ENCODE measurements at places on chromosomes 12 and 14.

GRCh38 chr12:114408886-114409851 is 3.2 kb upstream of the TBX5 start:
- no peak for DNase-seq

DNA sequence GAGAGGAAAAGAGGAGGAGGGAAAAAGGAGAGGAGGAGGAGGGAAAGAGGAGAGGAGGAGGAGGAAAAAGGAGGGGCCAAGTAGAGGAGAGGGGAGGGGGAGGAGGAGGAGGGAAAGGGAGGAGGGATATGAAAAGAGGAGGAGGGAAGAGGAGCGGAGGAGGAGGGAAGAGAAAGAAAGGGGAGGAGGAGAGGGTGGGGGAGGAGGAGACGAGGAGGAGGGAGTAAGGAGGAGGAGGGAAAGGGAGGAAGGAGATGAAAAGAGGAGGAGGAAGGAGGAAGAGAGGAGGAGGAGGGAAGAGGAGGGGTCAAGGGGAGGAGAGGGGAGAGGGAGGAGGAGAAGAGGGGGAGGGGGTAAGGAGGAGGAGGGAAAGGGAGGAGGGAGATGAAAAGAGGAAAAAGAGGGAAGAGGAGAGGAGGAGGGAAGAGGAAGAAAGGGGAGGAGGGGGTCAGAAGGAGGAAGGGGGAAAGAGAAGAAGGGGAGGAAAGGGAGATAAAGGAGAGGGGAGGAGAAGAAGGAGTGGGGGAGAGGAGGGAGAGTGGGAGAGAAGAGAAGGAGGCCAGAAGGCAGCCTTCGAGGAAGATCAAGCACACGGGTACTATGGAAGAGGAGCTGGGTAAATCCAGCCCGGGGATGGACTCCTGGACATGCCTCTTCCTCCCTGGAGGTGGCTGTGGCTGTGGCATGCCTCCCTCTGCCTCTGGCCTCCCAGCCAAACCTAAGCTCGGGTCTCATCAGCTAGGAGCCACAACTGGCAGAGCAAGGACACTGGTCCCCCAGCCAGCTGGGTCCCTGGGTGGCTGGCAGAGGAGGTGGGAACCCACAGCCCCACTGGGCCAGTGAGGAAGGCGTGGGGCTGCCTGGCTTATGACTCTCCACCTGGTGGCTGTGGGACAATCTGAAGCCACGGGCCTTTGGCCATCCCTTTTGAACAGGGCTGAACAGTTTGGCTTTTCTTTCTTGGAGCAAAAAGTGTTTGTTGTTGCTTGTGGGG is 3.0 kb upstream of the CMKLR1 start:
- DNase-seq = no peak

GRCh38 chr14:52551696-52552062 is 626 bp downstream of the TXNDC16 start:
- DNase-seq = peak; percentile 9

DNA sequence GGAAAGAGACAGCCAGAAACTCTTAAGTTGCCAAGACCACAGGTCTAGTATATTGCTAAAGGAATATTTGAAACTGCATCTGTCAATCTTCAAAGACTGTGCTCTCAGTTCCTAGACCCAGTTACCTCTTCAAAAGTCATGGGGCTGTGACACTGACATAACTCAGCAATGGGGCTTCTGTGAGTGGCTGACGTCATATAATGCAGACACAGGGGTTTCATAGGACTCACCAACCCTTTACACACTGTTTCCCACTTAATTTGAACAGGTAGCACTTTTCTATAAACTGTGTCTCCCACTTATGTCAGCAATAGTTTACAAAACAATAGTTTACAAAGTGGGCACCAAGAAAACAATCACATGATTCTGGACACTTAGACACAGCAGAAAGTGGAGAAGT is 158.4 kb downstream of the GALC start:
- DNase-seq = no peak

DNA sequence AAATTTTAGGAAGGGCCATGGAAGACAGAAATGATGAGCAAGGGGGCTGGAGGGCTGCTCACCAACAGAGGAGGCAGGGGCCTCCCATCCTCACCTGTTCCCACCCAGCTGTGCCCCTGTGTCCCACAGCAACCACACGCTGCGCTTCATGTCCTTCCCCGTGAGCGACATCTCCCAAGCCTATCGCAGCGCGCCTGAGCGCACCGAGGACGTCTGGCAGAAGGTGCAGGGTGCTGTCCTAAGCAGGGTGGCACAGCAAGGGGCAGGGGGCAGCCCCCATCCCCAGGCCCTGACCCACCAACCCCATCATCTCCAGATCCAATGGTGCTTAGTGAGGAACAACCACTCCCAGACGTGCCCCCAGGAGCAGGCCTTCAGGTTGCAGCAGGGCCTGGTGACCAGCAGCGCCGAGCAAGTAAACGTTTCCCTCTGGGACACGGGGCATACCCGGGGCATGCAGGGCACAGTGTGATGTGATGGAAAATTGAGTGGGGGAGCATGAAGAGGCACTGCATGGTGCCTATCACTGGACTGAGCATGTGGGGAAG is 8.1 kb downstream of the CARMIL3 start:
- DNase-seq = no peak

GRCh38 chr12:51972849-51973273 is 21.4 kb downstream of the ACVR1B start:
- DNase-seq = peak; percentile 97

- peak; percentile 27 for DNase-seq
Measured at GRCh38 chr12:597926-598568, 65.2 kb downstream of the NINJ2 start.

Measured in NCI-H226 (cell line).